ENCODE measurements at places on chromosomes 6 and 20.

- peak; percentile 72 for DNase-seq
Observed at GRCh38 chr6:43454696-43455530, 435 bp downstream of the DLK2 start.

DNA sequence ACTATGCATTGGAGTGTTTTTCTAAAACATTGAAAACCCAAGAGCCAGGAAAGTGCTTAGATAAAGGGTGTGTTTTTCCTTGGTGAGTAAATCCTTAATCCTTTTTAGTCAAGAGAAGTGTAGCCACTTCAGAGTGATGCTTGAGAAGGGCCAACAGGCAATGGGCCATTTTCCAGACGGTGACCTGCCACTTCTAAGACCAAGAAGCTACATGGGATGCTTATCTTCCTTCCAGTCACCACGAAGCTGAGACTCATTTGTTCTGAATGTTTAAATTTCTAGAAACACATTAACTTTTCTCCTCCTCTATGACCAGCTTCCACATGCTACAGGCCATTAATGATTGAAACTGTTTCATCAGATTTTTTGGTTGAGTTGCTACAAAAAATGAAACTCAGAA is 34.4 kb upstream of the NHSL1 start:
- DNase-seq: no peak

DNA sequence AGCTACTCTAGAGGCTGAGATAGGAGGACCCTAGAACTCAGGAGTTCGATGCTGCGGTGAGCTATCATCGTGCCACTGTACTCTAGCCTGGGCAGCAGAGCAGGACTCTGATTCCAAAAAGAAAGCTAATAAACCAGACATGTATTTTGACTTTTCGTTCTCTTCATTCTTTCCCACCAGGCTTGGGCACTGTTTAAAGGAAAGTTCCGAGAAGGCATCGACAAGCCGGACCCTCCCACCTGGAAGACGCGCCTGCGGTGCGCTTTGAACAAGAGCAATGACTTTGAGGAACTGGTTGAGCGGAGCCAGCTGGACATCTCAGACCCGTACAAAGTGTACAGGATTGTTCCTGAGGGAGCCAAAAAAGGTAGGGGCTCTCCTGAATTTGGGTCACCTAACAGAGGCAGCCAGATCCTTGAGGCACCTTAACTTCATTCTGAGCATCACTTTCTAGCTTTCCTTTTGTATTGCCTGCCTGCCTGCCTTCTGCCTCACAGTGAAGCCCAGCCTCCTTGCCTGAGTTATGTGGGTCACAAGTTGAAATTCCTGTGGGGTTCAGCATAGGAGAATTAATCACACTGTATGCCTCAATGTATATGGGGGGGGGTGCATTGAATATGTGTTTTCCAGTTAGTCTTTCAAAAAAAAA is 3.2 kb downstream of the IRF4 start:
- DNase-seq: no peak

DNA sequence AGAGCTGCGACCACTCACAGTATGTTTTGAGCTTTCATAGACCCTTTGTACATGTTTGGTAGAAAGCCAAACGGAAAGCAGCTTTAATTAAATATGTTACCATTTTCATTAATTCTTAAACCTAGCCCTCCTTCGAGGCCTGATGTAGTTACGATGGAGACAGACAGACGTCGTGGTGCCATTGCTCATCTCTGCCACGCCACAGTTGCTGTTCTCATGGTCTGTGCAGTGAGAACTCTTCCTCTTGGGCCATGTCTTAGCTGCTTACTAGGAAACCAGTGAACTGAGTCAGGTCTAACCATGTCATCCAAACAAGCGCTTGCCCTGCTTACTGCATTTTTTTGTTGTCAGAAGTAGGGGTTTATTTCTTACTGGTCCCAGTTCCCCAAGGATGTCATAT is 62.8 kb downstream of the SNX9 start:
- no peak for DNase-seq

Measured in left colon (tissue), 2 donors.